ENCODE measurements at places on chromosomes 16 and 17.

GRCh38 chr16:67227567-67227921 lies 614 bp downstream of the TMEM208 start:
- no peak for DNase-seq

DNA sequence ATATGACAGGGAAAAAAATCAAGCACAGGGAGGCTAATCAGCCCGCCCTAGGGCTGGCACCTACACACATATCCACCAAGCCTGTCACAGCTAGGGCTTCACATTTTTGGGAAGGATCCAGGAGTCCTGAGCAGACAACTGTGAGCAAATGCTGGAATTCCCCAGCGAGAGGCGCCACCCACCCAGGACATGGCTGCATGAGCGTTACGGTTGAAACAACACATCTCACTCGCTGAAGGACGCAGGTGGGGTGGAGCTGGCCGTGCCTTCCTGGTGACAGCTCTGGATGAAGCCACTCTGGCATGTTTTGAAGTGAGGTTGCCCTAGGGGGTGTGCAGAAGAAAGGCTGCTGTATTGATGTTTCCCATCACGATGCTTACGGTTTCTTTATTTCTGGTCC lies 315.1 kb upstream of the EEF2KMT start:
- no peak for DNase-seq

DNA sequence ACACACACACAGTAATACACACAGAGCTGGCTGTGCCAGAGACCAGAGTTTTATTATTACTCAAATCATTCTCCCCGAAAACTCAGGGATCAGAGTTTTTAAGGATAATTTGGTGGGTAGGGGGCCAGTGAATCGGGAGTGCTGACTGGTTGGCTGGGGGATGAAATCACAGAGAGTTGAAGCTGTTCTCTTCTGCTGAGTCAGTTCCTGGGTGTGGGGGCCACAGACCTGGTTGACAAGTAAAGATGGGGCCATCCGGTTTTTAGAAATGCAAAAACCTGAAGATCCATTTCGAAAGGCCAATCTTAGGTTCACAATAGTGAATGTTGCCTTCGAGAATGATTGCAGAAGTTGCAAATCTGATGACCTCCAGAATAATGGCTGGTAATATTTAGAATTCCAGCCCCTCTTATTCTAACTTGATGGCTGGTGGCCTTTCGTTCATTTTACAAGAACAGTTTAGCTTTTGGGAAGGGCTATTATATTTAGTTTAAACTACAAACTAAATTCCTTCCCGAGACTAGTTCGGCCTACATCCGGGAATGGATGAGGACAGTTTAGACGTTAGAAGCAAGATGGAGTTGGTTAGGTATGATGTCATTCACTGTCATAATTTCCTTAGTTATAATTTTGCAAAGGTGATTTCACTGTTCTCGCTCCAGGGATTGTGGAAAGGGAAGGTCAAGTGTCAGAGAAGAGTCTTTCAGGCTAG lies 123.2 kb downstream of the KCNJ18 start:
- DNase-seq = no peak

DNA sequence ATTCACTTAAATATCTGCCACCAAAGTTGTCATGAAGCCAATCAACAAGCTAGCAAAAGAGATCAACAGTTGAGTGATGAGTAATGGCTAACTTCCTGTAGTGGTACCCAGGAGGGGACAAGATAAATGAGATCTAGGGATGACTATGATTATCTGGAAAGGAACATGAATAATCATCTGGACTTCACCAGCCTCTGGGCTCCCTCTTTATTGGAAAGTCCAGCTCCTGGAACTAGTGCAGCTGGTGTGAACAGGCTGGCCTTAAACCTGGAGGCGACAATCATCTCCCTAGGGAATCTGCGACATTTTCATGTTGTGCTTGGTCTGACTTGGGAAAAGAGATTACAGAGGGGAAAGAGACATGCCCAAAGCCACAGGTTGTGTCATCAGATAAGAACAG lies 518.6 kb downstream of the GRIN2A start:
- no peak for DNase-seq

GRCh38 chr17:72175787-72176515 lies 55.1 kb downstream of the SOX9 start:
- DNase-seq = no peak

DNA sequence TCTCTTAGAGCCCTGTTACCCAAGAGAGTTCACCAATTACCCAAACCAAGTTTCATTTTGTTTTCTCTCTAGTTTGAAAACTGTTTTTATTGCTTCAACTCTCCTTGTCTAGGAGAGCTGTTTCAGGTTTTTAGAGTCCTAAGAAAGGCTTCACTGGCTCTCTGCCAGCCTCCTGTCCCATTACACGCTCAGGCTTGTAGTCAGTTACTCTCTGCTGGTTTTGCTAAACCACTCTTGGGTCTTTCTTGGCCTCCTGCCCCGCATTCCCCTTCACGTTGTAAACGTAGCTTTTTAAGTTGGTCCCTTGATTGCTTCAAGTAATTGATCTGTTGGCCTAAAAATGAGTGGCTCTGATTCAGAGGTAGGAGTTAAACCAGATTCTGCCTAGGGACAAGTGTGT lies 529.1 kb downstream of the MAF start:
- DNase-seq = no peak

GRCh38 chr17:57614742-57615141 lies 130.4 kb downstream of the CCDC182 start:
- DNase-seq = no peak

GRCh38 chr16:57348327-57348726 lies 10.3 kb upstream of the CCL22 start:
- DNase-seq = no peak

- no peak for DNase-seq
Measured at GRCh38 chr17:38942696-38943334, 17.4 kb downstream of the LASP1NB start.

DNA sequence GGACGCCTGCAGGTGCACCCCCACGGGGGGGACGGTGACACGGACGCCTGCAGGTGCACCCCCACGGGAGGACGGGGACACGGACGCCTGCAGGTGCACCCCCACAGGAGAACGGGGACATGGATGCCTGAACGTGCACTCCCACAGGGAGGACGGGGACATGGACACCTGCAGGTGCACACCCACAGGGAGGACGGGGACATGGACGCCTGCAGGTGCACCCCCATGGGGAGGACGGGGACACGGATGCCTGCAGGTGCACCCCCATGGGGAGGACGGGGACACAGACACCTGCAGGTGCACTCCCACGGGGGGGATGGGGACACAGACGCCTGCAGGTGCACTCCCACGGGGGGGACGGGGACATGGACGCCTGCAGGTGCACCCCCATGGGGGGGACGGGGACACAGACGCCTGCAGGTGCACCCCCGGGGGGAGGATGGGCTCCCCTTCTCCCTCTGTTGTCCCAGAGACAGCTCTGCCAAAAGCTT lies 114.5 kb upstream of the METRNL start:
- DNase-seq = no peak

- no peak for DNase-seq
Measured at GRCh38 chr16:70460737-70461261, 6.4 kb downstream of the FCSK start.

- DNase-seq = no peak
Measured at GRCh38 chr16:19524616-19525384, 1.1 kb downstream of the CCP110 start.

- no peak for DNase-seq
Measured at GRCh38 chr17:2275722-2276121, 27.9 kb downstream of the SMG6 start.

GRCh38 chr17:66965801-66966262 lies 1.3 kb downstream of the CACNG4 start:
- no peak for DNase-seq

- DNase-seq = no peak
Measured at GRCh38 chr16:80564394-80564793, 23.6 kb downstream of the DYNLRB2 start.

GRCh38 chr16:85514295-85514597 lies 98.9 kb upstream of the GSE1 start:
- no peak for DNase-seq

GRCh38 chr17:45225051-45225700 lies 3.5 kb downstream of the FMNL1 start:
- DNase-seq = no peak

- DNase-seq = no peak
Measured at GRCh38 chr17:59433586-59433985, 102.1 kb downstream of the YPEL2 start.

- no peak for DNase-seq
Measured at GRCh38 chr17:28963055-28963611, 11.8 kb upstream of the PHF12 start.

DNA sequence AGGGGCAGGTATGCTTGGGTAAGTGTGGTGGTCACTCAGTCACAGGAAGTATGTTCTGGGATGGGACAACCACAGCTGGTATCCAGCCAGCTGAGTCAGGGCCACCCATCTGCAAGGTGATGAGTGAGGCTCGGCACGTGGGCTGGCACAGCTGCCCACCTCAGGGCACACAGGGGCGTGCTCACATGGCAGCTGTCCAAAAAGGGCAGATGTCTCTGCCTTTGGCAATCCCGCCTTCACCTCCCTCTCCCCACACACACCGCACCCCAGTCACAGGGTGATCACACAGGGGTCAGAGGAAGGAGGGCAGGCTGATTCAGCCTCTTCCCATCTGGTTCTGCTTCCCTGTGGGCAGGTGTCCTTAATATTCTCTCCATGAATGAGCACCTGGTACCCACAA lies 85.9 kb upstream of the TOB1 start:
- no peak for DNase-seq

DNA sequence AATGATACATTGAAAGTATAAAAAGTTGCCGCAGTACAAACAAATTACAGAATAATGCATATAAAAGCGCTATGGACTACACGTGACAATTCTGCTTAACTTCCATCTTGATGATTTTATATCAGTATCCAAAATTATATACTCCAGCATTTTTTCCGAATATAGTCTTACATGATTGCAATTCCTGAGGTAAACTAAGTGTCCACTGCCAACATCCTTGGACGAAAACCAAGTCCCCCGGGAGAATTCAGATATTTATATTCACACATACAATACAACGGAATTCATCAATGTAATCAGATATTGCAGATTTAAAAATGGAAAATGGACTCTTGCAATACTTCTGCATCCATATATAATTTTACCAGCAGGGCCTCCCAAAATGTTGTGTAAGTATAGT lies 8.9 kb upstream of the MYH11 start:
- no peak for DNase-seq

- DNase-seq = no peak
Measured at GRCh38 chr17:82665891-82666290, 17.6 kb upstream of the WDR45B start.

GRCh38 chr17:34556931-34557330 lies 22.5 kb upstream of the TMEM132E start:
- DNase-seq = no peak

DNA sequence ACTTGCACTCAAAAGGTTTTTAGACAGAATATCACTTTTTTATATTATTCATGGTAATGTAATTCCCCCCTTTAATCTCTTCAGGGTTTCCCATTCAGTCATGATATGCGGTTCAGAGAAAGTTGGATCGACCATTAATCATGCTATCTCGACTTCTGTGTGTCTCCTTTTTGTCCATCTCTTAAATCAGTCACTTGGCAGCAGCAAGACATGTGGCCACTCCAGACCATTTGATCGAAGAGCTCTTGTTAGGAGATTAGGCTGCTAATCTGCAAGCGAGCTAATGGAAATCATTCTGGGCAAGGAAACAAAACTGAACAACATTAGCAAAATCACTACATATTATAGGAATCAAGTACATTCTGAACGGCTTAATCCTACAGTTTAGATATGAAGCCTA lies 449.9 kb downstream of the WWOX start:
- DNase-seq = no peak

DNA sequence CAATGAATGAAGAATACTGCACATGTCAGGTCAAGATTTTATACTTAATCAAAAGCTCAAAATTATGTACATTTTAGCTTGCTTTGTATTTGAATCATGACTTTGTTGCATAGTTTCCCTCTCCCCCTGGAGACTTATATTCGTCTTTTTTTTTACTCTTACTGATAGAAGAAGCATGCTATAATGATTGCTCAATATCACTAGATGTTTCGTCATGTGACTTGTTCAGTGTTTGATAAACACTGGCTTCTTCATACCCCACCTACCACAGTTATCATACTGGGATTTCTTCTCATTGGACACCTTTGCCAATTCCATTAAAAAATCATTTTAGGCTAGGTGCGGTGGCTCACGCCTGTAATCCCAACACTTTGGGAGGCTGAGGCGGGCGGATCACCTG lies 148.7 kb downstream of the FTO start:
- DNase-seq = no peak

DNA sequence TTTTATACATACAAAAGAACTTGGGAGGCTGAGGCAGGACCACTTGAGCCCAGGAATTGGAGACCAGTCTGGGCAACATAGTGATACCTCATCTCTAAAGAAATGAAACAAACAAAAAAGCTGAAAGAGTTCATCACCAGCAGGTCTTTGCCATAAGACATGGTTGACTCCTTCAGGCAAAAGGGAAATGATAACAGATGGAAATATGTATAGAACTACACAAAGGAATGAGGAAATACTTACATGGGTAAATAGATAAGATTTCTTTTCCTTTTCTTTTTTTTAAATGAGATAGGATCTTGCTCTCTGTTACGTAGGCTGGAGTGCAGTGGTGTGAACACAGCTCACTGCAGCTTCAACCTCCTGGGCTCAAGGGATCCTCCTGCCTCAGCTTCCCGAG lies 165.3 kb downstream of the PARN start:
- DNase-seq = no peak

DNA sequence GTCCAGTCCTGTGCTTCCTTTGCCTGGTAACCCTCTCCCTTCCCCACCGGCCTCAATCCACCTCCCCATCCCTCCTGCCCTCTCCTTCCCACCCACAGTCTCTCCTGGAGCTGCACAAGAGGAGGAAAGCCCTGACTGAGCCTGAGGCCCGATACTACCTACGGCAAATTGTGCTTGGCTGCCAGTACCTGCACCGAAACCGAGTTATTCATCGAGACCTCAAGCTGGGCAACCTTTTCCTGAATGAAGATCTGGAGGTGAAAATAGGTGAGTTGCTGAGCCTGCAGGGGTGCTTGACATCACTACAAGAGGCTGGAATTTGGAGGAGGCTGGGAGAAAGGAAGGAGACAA lies 1.3 kb downstream of the PLK1 start:
- DNase-seq = no peak

DNA sequence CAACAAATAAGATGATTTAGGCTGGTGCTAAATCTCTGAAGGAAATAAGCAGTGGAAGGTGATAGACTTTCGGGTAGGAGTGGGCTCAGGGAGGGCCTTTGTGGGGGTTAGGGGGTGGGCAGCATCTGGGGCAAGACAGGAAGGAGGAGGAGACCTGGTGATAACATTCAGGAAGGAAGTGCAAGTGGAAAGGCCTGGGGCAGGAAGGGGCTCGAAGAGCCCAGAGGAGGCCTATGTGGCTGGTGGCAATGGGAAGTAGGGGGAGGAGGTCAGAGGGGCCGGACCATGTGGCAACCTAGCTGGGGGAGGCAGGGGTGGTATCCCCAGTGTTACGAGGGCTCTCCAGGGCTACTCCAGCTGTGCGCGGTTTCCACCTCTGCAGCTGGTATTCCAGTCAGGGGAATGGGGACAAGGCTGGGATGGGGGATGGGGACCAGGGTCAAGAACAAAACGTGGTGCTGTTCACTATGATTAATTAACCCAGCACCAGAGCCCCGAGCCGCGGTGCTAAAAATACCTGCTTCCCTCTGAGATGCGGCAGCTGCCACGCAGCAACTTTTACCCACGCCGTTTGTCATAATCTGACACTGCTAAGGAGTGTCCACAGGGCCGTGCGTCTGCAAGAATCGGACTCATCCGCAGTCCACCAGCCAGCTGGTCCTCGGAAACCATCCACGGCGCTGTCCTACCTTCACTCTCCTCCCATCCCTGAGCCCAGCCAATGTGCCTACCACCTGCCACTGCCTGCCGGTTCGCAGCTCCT lies 5.2 kb upstream of the CCDC182 start:
- DNase-seq = no peak
